ENCODE measurements at places on chromosomes 4 and X. TPM values are rescaled to one million over a fixed set of nuclear protein-coding genes. Genes with fewer than 3 reads are reported as not detected.

DNA sequence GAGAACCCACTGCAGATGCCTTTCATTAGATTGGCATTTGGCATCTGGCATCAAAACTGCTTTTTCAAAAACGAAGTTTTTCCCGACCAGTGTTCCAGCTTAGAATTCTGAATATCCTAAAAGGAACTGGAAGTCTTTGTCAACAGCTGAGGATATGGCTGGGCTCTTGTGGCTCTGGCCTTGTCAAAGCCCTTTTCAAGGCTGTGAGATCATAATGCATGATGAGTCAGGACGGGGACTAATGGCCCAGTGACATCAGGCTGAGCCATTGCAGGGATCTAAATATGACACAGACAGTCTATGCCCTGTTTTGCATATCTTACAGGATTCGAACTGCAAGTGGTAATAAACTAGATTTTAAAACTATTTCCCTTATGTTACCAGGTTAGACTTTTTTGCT, 306.4 kb downstream of the PTTG2 start:
- no peaks in the 10 kb centered on the region for H3K27me3 ChIP-seq
- no peaks in the 10 kb centered on the region for H3K36me3 ChIP-seq
- H3K27ac ChIP-seq = no peak overlapping the region
- DNase-seq = no peak
- H3K4me1 ChIP-seq = no peaks in the 10 kb centered on the region

DNA sequence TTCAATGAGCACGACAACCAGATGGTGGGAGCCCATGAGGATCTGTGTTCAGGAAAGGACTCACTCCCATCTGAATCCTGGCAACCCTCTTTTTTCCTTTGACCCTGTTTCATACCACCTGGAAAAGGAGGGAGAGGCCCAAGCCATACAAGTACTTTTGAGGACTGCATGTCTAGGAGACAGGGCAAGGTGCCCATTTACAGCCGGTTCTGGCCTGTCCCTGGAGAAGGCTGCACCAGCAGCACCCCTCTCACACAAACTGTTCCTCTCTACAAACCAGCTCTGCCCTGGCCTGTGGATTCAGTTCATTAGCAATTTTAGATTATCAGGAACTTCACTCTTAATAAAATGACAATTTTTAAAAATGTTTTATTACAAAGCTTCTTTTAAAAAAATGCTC, 57.5 kb downstream of the HADH start:
- peaks cover 14% of the 10 kb centered on the region for H3K4me1 ChIP-seq
- DNase-seq = no peak
- H3K4me3 ChIP-seq = no peak overlapping the region
- H3K27me3 ChIP-seq = no peaks in the 10 kb centered on the region
- no peaks in the 10 kb centered on the region for H3K36me3 ChIP-seq

DNA sequence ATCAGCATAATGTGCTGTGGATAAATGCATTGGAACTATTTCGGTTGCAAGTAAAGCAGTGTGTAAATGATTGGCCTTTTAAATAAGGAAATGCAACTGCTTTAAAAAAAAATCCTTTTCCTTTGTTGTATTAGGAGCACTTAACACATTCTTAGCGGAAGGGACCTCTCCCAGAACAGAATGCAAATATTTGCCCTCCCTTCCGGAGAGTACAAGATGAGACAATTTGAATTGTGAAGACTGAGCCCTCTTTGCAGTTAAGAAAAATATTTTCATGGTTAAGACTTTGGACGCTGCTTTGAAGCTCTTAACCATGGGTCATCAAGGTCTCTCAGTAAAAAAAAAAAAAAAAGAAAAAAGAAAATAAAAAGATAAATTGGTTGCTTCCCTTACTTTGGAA, 9.5 kb upstream of the NOX1 start:
- H3K27ac ChIP-seq = no peak overlapping the region
- no peaks in the 10 kb centered on the region for H3K4me1 ChIP-seq
- no peaks in the 10 kb centered on the region for H3K27me3 ChIP-seq
- H3K36me3 ChIP-seq = no peaks in the 10 kb centered on the region
- DNase-seq = no peak

DNA sequence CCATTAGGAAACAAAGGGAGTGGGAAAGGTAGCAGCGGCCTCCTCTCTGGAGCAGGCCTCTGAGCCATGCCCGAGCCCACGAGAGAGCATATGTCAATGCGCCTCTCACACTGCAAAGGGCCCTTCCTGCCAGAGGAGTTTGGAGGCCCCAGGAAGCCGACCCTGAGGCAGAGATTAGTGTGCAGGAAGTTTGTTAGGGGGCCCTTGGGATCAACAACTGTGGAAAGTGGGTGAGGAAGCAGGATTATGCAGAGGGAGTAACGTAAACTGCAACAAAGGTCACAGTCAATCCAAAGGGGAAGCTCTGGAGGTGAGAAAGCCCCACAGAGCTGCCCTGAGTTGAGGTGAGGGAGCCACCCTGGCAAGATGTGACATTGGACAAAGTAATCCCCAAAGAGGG, 17.4 kb downstream of the RTL5 start:
- DNase-seq = no peak
- H3K4me1 ChIP-seq = no peaks in the 10 kb centered on the region
- H3K27ac ChIP-seq = no peak overlapping the region
- peaks cover 15% of the 10 kb centered on the region for H3K27me3 ChIP-seq

DNA sequence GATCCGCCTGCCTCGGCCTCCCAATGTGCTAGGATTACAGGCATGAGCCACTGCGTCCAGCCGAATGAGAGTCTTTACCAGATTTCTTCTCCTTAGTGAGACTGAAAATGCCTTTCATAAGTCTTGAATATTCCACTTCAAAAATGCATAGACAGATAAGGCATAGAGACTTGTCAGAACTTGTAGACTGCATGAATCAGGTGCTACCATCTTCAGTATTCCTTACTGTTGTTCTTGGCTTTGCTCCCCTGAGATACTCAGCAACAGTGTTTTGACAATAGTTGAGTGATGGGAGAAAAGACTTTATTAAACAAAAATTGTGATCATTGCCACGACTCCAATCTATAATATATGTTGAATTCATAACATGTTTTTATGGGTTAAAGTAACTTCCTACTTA, 11.0 kb downstream of the TKTL2 start:
- H3K27ac ChIP-seq = no peak overlapping the region
- no peaks in the 10 kb centered on the region for H3K4me1 ChIP-seq

- no peak overlapping the region for H3K4me3 ChIP-seq
- no peaks in the 10 kb centered on the region for H3K36me3 ChIP-seq
- no peaks in the 10 kb centered on the region for H3K27me3 ChIP-seq
- H3K27ac ChIP-seq = no peak overlapping the region
- H3K4me1 ChIP-seq = no peaks in the 10 kb centered on the region
Measured at GRCh38 chrX:108148524-108148923, 56.9 kb downstream of the ATG4A start.

GRCh38 chr4:7185487-7186030, 6.8 kb upstream of the SORCS2 start:
- no peak for DNase-seq
- H3K4me1 ChIP-seq = no peaks in the 10 kb centered on the region
- H3K27ac ChIP-seq = no peak overlapping the region
- no peak overlapping the region for H3K4me3 ChIP-seq
- H3K27me3 ChIP-seq = peaks cover 18% of the 10 kb centered on the region

- H3K4me1 ChIP-seq = peaks cover 4% of the 10 kb centered on the region
- no peak for DNase-seq
- no peaks in the 10 kb centered on the region for H3K36me3 ChIP-seq
- H3K27ac ChIP-seq = no peak overlapping the region
Measured at GRCh38 chr4:120816296-120816965, 106.1 kb downstream of the PRDM5 start.

DNA sequence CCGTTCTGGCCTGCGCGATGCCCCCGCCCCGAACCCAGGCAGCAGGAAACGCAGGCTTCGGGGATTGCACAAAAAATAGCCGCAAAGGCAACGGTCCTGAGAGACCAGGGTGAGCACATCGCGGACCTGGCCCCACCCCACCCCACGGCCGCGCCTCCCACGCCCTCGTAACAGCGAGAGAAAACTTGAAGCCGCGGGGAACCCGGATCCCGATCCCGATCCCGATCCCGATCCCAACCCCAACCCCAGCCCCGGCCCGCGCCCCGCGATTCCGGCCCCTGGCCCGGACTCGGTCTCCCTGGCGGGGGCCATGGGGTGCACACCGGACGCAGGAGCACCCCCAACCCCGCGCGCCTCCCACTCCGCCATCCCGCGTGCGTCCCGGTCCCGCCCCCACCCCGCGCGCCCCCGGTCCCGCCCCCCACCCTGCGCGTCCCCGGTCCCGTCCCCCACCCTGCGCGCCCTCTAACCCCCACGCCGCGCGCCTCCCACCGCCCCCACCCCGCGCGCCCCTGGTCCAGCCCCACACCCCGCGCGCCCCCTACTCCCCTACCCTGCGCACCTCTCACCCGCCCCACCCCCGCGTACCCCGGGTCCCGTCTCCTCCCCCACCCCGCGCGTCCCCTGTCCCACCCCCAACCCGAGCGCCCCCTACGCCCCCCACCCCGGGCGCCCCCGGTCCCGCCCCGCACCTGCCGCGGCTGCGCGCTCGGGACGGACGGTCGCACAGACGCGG, 29.0 kb downstream of the NOP14 start:
- H3K4me1 ChIP-seq = peaks cover 46% of the 10 kb centered on the region
- peak overlapping the region; percentile 64 for H3K27ac ChIP-seq
- H3K27me3 ChIP-seq = no peaks in the 10 kb centered on the region
- no peak for DNase-seq
- peak overlapping the region; percentile 65 for H3K4me3 ChIP-seq
- H3K36me3 ChIP-seq = peaks cover 73% of the 10 kb centered on the region

GRCh38 chrX:68945603-68946228, 116.9 kb downstream of the EFNB1 start:
- no peaks in the 10 kb centered on the region for H3K4me1 ChIP-seq
- no peaks in the 10 kb centered on the region for H3K27me3 ChIP-seq
- H3K36me3 ChIP-seq = no peaks in the 10 kb centered on the region
- no peak for DNase-seq
- H3K4me3 ChIP-seq = no peak overlapping the region

DNA sequence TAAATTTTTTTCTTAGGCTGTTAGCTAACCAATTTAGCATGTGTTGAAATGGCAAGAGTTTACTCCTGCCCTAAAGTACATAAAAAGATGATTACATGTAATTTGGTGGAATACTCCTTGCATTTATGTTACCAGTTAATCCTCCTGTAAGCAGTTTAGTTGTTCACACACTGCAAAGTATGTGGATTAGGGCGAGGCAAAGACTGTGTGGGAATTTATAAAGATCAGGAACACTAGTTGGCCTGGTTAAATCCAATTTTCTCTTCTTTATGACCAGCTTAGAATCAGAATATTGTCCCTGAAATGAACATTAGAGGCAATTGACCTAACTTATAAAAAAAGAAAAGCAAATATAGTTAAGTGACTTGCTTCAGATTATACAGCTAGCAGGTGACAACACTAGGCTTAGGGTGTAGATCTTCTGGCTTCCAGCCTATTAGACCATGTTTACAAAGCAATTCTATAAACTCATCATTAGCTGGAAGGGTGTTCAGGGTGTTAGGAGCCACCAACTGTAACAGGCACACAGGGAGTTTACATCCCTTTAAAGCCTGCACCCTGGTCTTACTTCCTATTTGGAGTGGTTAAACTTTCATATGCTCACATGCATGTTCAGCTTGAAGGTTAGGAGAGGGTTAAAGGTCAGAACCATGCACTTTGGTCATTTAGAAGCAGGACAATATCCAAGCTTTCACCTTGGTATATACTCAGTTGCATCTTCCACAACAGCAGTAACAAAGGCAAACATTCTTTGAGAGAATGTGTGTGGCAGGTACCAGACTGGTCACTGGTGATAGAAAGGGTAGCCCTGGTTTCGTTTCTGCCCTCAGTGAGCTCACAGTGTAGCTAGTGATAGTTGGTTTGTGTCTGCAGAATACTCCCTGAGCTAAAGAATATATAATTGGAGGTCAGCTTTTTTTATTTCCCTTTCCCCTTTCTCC, 72.6 kb downstream of the GC start:
- H3K27ac ChIP-seq = no peak overlapping the region
- no peaks in the 10 kb centered on the region for H3K36me3 ChIP-seq
- H3K4me1 ChIP-seq = no peaks in the 10 kb centered on the region

DNA sequence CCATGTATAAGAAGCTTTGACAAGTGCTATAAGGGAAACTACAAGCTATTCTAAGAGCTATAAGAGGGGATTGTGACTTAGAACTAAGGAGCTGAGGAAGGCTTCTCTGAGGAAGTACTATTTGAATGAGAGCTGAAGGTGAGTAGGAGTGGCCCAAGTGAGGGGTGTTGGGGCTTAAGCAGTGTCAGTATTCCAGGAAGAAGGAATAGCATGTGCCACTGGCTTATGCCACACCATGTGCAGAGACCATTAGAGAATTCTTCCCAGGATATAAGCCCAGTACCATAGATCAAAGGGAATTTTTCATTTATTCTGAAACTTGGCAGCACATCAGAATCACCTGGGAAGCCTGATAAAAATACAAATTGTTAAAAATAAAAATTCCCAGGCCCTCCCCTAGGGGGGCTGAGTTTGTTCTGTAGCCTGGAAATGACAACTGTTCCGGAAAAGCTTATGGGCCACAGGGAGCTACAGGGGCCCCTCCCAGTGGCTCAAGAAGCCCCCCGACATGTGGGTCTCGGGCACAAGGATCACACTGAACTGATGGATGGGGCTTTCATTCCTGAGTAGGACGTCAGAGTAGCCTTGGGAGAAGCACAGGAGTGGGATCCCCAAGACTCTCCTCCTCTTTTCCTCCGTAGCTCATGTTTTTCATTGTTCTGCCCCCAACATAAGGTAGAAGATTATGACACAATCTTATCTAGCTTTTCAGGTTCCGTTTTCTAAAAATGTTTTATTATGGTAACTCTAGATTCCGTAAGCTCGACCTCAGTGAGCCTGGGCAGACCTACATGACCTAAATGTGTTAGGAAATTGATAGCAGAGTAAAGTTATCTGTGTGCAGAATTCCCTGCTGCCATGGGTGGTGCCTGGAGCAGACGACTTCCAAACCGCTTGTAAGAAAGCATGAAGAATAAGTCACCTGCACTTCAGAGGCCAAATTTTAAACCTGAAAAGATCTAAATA, 119.3 kb downstream of the AFF1 start:
- peaks cover 3% of the 10 kb centered on the region for H3K36me3 ChIP-seq
- DNase-seq = no peak
- H3K27me3 ChIP-seq = no peaks in the 10 kb centered on the region

DNA sequence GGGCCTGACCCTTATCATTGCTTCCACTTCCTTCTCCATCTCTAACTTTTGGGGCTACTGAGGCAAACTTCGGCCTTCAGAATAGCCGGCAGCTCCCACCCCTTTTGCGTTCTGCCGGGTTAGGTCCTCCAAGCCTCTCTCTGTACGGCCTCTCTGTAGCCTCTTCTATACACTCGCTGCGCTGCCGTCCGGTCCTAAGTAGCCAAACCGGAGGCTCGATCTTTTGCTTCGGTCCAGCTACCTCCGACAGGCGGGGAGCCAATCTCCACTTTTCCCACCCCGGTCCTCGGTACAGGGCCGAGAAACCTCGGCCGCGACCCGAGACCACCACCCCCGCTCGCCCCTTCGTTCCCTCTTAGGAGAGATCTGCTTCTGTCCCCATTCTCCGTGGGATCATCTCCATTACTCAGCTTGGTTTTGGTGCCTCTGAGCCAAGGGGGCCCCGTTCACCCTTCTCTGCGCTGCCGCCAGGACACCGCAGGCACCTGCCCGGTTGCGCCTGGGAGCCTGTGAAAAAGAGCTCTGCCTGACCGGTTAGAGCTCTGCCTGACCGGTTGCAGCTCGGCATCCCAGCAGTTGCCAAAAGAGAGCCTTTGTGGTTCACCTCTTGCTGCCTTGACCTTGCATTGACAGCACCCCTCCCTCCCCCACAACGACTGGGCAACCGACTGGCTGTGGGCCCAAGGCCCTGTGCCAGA, 1.0 kb upstream of the HTR2C start:
- no peaks in the 10 kb centered on the region for H3K36me3 ChIP-seq
- H3K27ac ChIP-seq = no peak overlapping the region
- no peak for DNase-seq
- H3K4me1 ChIP-seq = peaks cover 27% of the 10 kb centered on the region

SMIM10L2A gene
- total RNA-seq = 14.4 TPM

SAGE1 gene
- not detected for total RNA-seq

TCEAL4 gene
- 40.8 TPM for total RNA-seq

FGFR3 gene
- 49.5 TPM for total RNA-seq

SLIT2 gene
- total RNA-seq = 84.7 TPM

FGB gene
- not detected for total RNA-seq
